Thymus (tissue), 14 donors: ENCODE measurements at places on chromosomes 11 and 22.

GRCh38 chr11:124674168-124674517, 439 bp downstream of the SPA17 start:
- DNase-seq: no peak

DNA sequence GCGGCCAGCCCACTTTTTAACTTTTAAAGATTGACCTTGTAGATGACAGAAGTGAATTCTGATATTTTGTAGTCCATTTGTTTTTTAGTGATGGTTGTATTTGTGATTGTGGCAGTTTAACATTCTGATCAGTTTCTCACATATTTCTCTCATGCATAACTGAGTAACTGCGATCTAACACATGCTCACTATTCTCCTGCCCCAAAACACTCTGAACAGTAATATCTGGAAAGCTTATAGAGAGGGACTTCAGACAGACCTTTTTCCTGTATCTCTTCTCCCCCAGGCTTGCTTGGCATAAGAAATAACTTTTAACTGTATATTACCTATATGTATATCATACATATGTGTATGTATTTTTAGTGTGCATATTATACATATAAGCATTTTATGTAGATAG, 37.3 kb upstream of the MYO18B start:
- no peak for DNase-seq

DNA sequence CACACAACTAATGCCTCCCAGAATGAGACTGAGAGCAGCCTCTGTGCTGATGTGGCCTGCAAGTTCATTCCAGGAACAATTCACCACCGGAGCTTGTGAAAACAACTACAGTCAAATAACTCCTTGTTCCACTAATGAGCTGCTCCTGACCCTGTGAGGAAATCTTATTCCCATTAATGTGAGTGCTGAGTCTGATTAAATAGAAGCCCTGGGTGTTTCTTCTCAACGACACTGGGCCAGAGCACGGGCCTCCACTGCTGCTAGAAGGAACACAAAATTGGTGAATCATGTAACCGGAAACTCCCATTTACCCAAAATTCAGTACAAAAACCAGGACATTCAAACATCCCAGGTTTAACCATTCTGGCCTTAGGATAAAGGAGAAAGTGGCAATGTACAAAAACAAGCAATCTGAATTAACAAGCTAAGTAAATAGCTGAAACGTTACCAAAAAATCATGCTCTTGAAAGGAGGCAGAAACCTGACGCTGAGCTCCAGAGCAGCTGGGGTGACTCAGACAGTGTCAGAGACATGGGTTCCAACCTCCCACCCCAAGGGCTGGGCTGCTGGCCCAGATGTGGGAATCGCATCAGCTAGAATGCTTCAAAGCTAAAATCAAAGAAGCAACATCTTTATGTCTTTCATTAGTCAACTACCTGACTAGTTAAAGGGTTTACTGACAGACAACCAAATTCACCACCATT, 26.7 kb downstream of the SERGEF start:
- DNase-seq: no peak

DNA sequence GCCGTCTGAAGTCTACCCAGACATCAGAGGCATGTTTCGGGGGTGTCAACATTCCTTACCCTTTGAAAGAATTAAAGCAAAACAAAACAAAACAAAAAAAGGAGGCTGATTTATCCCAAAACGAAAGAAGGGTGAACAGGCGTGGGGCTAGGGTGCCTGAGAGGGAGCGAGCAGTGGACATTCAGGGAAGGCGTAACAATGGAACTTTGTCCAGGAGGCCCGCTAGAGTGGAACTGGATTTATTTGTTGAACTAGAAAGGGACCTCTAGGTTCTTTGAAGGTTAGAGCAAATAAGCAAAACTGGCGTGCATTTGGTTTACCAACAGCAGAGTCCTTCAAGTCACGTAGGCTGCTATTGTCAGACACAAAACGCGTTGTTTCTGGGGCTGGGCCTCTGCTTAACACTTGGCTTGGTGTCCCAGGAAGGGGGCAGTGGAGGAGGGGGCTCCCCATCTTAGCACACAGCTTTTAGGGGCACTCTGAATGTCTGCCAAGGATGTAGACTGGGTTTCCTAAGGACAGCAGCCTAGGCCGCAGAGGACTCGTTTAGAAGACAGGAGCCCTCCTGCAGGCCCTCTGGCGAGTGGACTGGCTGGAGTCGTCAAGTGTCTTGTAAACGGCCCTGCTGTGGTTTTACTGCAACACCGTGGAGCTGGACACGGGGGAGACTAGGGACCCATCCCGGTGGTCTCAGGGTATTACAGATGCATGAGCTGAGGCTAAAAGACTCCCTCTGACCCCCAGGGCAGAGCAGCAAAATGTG, 203.7 kb upstream of the SORL1-AS1 start:
- no peak for DNase-seq

DNA sequence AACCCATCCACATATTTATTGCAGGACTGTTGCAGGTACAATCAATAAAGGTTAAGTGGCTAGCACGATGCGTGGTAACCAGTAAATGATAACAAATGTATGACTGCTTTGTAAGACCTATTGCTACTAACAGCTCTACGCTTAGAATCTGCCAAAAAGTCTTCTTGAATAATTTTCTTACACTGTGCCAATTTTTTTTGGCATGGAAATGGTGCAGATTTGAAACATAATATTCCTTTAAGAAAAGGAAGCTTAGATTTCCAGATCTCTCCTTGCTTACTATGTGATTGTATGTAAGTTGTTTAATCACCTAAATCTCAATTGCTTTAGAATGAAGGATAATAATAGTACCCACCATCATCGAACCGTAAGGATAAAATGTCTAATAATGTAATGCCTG, 192.0 kb downstream of the LRRC4C start:
- DNase-seq: no peak

GRCh38 chr22:45321827-45322226, 12.1 kb downstream of the FAM118A start:
- no peak for DNase-seq

GRCh38 chr11:65890324-65891218, at the start of gene CCDC85B:
CCDC85B (plus strand) TSS chr11:65890673; CDS start chr11:65890784, 111 bp downstream.
- DNase-seq: peak; percentile 97

DNA sequence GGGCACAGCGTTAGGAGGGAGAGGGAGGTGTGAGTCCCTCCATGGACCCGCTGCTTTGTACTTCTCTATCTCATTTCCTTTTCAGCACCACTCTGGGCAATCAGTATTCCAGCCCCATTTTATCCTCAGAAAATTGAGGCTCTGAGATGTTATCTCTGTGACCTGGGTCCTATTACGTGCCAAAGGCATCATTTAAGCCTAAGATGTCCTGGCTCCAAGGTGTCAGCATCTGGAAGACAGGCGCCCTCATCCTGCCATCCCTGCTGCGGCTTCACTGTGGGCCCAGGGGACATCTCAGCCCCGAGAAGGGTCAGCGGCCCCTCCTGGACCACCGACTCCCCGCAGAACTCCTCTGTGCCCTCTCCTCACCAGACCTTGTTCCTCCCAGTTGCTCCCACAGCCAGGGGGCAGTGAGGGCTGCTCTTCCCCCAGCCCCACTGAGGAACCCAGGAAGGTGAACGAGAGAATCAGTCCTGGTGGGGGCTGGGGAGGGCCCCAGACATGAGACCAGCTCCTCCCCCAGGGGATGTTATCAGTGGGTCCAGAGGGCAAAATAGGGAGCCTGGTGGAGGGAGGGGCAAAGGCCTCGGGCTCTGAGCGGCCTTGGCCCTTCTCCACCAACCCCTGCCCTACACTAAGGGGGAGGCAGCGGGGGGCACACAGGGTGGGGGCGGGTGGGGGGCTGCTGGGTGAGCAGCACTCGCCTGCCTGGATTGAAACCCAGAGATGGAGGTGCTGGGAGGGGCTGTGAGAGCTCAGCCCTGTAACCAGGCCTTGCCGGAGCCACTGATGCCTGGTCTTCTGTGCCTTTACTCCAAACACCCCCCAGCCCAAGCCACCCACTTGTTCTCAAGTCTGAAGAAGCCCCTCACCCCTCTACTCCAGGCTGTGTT, 829 bp upstream of the APOC3 start:
- DNase-seq: no peak
